ENCODE measurements at places on chromosomes 4 and X.

- peak; percentile 59 for DNase-seq
Observed at GRCh38 chrX:48696909-48697727, 584 bp downstream of the SUV39H1 start.

- no peak for DNase-seq
Observed at GRCh38 chr4:89868999-89869589, 25.6 kb upstream of the MMRN1 start.

GRCh38 chrX:105872941-105873340 lies 50.6 kb downstream of the NRK start:
- DNase-seq: no peak

GRCh38 chr4:108458681-108459080 lies 161.7 kb upstream of the RPL34 start:
- DNase-seq: no peak

GRCh38 chr4:30867427-30867826 lies 147.3 kb downstream of the PCDH7 start:
- no peak for DNase-seq

- no peak for DNase-seq
Observed at GRCh38 chr4:190014771-190015537, 12.1 kb downstream of the FRG2 start.

- no peak for DNase-seq
Observed at GRCh38 chrX:150155436-150156035, 207.6 kb upstream of the MAMLD1 start.

GRCh38 chr4:68651932-68652331 lies 18.5 kb downstream of the UGT2B15 start:
- DNase-seq: no peak

DNA sequence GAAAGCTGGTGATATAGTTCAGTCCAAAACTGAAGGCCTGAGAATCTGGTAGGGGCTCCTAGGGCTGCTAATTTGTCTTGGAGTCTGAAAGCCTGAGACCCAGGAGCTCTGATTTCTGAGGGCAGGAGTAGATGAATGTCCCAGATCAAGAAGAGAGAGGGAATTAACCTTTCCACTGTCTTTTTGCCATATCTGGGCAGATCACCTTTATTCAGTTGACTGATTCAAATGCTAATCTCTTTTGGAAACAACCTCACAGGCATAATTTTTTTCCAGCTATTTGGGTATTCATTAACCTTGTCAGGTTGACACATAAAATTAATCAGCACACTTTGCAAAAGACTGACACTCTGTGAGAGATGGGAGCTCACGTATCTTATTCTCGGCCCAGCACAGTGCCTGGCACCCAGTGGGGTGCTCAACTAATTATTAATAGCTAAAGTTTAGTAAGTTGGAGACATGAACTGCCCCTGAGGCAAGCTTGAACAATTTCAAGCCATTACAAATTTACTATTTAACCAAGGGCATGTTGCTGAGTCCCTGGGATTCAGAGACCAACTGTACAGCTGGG lies 114.3 kb downstream of the CPEB2 start:
- DNase-seq: no peak

DNA sequence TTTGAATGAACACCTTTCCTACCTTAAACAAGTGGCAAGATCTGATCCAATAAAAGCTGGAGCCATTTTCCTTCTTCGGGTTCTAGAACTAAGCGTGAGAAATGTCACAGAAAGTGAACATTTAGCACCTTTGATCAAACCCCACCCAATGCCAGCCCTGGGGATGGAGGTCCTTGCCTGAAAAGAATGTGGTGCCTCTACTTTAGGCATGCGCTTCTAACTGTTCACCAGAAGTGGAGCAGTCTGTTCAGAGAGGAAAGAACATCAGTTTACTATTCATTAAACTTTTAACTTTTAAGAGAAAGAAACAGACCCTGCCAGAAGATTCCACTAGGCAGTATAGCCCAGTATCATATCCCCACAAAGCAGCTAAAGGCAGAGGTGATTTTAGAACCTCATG lies 75.9 kb downstream of the INTS12 start:
- DNase-seq: no peak

DNA sequence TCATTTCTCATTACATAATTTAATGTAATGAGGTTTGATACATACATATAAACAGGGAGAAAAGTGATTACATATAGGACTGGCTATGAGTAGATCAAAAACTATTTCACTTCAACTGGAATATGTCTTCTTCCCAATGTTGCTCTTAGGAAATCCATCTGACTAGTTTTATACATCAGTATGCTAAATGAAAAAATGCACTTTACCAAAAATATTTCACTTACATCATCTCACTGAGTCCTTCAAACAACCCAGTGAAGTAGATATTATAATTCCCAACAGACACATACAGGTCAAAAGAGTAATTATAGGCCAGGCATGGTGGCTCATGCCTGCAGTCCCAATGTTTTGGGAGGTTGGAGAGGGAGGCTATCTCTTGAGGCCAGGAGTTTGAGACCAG lies 215.9 kb downstream of the MID1 start:
- DNase-seq: no peak
